Dermis microvascular lymphatic vessel endothelial cell (primary cell): ENCODE measurements at places on chromosomes 12 and 14.

DNA sequence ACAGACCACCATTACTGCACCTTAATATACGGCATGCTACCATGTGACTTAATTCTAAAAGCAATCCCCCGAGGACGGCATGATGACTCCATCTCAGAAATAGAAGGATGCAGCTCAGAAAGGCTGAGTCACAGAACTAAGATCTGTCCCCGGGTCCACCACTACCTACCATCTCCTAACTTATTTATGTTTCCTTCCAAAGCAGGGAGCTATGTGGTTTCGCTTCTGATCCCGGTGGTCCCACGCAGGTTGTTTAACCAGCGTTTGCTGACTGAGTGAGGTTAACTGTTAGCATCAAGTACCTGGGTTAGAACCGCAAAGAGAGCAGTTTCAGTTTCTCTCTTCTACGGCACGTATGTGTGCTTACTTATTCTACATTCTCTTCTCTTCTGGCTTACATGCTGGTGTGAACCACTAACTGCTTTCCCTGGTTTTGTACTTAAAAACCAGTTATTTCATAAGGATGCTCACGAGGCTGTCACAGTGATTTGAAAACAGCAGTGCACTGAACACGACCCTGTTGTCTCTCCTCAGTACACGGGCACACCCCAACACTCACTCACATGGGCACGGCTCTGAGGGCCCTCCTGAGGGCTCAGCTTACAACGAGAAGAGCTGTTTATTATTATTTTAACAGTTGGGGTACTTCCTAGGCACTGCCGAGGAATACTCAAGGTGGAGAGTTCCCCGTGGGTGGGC is 66.7 kb downstream of the CCDC88C start:
- DNase-seq, result no peak

GRCh38 chr14:39177168-39177545 is 2.1 kb downstream of the PNN start:
- DNase-seq, result no peak

- peak; percentile 33 for DNase-seq
Measured at GRCh38 chr12:98002887-98003493, 512.4 kb upstream of the TMPO start.

DNA sequence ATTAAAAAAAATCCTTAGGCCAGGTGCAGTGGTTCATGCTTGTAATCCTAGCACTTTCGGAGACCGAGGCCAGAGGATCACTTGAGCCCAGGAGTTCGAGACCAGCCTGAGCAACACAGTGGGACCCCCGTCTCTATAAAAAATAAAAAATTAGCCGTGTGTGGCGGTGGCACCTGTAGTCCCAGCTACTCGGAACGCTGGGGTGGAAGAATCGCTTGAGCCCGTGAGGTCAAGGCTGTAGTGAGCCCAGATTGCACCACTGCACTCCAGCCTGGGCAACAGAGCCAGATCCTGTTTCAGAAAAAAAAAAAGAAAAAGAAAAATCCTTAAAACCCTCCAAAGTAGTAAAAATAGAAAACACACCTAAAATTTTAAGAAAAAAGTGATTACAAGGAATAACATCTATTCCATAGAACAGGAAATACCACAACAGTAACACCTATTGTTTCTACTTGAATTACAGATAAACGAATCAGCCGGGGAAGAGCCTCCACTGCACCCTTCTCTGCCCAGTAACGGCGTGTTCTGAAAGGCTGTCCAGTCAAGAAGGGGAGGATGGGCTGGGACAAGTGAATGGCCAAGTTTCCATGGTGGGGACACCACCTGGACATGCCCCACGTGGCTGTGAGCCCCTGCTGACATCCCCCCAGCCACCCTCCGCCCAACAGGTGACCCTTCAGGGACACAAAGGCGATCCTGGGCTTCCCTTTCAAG is 17.8 kb downstream of the POLE start:
- no peak for DNase-seq

DNA sequence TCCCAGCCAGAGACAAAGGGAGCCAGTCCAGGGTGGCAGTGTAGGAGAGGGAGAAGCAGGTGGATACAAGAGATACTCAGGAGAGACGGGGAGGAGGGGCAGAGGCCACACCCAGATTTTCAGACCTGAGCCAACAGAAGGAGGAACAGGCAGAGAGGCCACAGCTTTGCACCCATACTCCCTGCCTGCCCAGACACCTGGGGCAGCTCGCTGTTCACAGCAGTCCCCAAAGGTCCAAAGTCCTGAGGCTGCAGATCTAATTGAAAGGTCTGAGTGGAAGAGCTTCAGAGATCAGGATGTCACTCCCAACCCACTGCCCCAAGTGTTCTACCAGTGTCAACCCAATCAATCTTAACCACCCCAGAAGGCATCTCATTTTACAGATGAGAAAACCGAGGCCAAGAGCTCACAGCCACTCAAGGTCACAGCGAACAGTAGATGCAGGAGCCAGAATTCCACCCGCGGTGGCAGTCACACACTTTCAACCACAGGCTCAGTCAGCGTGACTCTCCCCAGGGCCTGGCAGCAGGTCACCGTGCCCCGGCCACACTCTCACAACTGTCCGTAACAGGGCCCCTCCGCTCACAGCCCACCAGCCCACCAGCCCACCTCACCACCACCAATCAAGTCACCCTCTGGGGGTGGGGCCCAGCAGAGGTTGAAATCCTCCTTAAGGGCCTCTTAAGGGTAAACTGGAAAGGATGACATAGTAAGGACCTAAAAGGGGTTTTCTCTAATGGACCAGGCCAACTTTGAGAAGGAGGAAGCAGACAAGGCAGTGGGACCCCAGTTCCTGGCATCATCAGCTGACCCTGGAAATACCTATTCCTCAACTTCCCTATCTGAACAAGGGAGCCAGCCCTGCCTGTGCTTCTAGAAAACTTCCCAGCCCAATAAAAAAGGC is 33.3 kb downstream of the ACTN1 start:
- DNase-seq, result no peak

- no peak for DNase-seq
Measured at GRCh38 chr14:101185073-101185835, 281.7 kb upstream of the RTL1 start.

DNA sequence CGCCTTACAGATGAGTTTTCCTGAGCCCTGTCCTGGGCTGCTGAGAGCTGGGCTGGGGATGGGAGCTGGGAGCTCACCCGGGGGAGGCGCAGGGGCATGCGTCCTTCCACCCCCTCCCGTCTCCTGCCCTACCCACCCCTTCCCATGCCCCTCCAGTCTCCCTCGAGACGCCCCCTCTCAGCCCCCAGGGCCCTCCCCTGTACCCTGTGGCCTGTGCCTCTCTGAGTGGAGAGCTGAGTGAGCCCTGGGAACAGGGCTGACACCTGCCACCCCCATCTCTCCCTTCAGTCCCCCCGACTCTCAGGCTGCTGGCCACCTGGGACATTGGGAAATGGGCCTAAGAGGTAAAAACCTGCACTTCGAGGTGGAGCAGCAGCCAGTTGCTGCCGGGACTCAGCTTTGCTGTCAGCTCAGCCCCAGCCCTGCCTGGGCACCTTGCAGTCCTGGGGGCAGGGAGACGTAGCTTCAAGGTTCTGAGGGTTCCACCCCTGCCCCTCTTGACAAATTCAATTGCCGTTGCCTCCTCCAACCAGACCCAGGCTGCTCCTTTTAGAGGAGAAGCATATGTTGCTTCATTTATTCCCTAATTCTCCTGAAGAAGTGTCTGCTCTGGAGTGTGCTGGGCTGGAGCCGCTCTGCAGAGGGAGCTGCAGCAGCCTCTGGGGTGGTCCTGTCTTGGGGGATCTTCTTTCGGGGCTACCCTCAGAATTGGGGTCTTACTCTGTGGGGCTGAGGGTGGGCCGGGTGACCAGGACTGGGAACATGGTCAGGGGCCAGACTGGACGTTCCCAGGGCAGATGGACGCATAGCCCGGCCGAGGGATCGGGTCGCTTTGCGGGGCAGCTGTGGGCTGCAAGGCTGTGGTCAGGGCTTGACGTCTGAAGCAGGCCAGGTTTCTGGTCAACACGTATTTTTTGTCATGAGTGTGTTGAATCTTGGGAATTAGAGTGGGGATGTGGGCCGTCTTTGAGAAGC is 141.4 kb downstream of the ADGRD1 start:
- DNase-seq, result no peak

DNA sequence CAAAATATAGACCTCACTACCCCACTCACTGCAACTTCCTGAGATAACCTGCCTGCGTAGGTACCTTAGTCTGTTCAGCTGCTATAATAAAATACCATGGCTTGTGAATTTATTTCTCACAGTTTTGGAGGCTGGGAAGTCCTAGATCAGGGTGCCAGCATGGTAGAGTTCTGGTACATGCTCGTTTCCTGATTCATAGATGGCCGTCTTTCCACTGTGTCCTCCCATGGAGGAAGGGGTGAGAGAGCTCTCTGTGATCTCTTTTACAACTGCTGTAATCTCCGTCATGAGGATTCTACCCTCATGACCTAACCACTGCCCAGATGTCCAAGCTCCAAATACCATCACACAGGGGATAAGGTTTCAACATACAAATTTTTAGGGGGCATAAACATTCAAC is 49.7 kb downstream of the KCNA1 start:
- no peak for DNase-seq

DNA sequence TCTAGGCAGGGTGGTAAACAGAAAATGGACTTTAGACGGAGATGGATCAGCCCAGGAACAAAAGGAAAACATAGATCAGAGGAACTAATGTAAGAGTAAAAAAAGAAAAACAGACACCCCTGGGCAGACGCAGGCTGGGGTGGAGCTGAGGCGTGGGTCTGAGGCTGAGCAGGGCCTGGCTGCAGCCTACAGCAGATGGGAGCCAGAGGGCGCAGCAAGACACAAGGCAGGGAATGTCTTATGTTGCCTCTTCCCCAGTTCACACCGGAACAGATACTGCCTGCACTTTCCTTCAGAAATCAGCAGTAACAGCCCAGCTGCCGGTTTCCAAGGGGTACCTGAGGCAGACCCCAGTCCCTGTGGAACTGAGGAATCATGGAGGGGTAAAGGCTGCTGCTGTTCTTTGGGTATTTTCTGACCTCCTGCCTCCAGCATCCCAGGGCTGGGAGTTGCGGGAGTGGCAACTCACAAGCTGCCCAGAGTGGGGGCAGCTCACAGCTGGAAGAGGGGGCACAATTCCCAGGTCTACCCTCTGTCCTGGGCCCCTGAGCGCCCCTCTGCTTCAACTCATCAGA is 9.8 kb downstream of the ZNF605 start:
- no peak for DNase-seq

- DNase-seq, result no peak
Measured at GRCh38 chr14:51806026-51807023, 54.1 kb upstream of the GNG2 start.

- no peak for DNase-seq
Measured at GRCh38 chr12:70043490-70044138, 199.6 kb upstream of the CNOT2 start.

GRCh38 chr12:67475725-67476124 is 172.8 kb upstream of the DYRK2 start:
- DNase-seq, result no peak

GRCh38 chr14:93970585-93970964 is 5.8 kb downstream of the ASB2 start:
- no peak for DNase-seq
